ENCODE measurements at places on chromosomes 11 and 22.

DNA sequence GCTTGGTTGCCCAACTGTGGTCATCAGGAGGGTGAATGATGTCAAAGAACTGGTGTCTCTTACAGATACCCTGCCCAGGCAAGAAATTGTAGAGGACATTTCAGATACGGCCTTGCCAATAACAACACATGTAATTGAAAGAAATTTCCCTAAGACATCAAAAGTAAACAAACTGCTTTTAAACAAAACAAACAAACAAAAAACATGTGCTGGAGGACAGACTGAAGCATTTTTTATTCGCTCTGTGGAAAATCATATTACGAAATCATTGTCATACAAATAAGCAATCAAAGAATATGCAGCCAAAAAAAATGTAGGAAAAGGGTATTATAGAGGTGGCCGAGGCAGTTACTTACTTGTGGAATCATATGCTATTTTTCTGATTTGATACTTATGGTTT, 52.1 kb upstream of the MYEOV start:
- DNase-seq, result no peak

- no peak for DNase-seq
Measured at GRCh38 chr11:44400431-44400830, 90.5 kb upstream of the ALX4 start.

DNA sequence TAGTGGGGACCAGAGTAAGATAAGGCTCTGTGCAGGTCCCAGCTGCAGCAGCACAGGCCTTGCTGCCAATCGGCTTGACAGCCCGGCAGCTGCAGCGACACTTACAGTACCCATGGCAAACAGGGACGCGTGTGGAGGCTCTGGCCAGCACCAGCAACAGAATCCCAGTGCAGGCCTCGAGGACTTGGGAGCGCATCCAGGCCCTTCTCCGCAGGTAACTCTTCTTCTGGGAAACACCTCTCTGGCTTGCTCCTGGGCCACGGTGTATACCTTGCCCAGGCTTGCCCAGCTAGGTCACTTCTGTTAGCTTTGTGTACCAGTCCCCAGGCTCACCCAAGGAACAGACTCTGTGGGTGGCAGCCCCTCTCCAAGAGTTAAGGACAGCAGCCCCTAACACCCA, 126.7 kb downstream of the CTTN start:
- DNase-seq, result no peak

- DNase-seq, result no peak
Measured at GRCh38 chr11:115256397-115257197, 247.6 kb downstream of the CADM1 start.

DNA sequence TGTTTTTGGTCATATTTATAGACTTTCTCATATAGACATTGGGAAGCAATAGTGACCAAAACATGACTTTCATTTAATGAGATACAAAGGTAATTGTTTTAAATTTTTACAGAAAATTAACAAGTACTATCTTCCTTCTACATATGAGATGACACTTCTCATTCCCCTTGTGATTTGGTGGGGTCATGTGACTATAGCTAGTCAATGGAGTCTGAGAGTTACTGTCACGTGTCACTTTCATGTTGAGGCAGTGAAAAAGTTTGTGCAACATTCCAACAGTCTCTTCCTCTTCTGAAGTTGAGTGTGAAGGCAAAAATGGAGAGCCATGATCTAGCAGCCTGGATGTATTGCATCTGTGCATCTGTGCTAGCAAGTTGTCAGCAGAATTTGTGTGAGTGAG, 618.3 kb upstream of the LRRC4C start:
- no peak for DNase-seq

GRCh38 chr22:33823552-33823951, 96.7 kb downstream of the LARGE1 start:
- DNase-seq, result peak; percentile 89

DNA sequence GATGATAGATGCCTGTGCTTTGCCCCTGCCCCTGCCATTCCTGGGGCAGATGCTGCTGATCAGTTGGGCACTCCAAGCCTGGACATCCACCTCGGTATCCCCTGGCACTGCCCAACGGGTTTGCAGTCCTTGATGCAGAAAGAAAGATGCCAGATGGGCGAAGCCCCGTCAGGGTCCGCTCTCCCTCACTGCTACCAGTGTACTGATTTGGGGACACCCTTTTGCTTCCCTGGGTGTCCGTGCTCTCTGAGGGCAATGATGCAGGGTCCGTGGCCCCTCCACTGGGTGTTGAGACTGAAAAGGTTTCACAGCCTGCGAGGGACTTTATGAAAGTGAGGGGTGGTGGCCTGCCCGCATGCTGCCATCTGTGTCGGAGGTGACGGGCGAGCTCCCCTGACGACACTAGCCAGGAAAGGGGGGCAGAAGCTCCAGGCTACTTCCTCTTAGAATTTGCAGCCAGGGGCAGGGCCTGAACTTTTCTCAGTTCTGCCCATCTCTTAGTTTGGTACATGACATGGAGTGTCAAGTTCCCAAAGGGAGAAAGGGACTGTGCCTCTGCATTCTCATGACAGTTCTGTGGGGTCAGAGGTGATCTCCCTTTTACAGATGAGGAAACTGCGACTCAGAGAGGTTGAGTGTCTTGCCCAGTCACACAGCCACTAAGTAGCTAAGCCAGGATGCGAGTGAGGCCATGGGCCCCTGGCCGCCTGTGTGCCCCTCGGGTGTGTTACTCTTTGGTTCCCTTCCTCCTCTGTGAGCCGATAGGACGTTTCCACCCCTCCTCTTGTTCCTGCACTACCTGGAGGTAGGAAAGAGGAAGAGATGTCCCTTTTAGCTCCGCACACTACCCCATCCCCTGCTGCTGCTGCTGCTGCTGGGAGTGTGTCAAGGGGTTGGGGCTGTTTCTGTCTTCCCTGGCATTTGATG, 96.6 kb downstream of the BCR start:
- DNase-seq, result no peak

GRCh38 chr11:84019571-84020194, 733.5 kb upstream of the CCDC90B start:
- peak; percentile 67 for DNase-seq

- DNase-seq, result no peak
Measured at GRCh38 chr22:20588843-20589581, 81.6 kb downstream of the MED15 start.

- no peak for DNase-seq
Measured at GRCh38 chr11:126257764-126258163, 10.9 kb downstream of the SRPRA start.

DNA sequence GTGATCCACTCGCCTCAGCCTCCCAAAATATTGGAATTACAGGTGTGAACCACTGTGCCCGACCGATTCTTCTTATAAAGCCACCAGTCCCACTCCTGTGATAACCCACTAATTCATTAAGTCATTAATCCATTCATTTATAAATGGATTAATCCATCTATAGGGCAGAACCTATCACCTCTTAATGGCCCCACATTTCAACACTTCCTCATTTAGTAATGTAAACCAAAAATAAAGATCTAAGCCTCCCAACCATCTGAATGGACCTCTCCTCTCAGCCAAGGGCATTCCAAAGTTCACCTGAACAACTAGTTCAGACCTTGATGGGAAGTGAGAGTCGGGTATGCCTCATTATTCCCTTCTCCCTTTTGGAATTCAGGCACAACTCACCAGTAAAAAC, 9.9 kb upstream of the MRPL11 start:
- no peak for DNase-seq

GRCh38 chr11:1219834-1220815, 2.7 kb upstream of the MUC5B start:
- no peak for DNase-seq

- no peak for DNase-seq
Measured at GRCh38 chr11:11206484-11206883, 146.6 kb downstream of the CSNK2A3 start.

DNA sequence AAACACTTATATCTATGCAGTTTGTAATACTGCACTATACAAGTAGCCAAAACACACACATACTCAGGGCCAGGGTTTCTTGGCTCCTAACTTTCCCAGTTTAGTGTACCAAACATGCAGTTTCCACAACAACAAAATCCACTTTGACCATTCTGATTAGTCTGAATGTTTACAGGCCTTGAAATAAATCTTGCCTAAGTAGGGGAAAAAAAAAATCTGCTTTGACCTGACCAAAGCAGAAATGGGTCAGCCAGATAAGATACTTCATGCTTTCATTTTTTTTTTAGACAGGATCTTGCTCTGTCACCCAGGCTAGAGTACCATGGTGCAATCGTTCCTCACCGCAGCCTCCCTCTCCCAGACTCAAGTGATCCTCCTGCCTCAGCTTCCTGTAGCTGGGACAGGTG, 10.1 kb downstream of the PRR14L start:
- DNase-seq, result peak; percentile 76

GRCh38 chr22:41910050-41911000, 4.5 kb downstream of the SHISA8 start:
- peak; percentile 72 for DNase-seq

DNA sequence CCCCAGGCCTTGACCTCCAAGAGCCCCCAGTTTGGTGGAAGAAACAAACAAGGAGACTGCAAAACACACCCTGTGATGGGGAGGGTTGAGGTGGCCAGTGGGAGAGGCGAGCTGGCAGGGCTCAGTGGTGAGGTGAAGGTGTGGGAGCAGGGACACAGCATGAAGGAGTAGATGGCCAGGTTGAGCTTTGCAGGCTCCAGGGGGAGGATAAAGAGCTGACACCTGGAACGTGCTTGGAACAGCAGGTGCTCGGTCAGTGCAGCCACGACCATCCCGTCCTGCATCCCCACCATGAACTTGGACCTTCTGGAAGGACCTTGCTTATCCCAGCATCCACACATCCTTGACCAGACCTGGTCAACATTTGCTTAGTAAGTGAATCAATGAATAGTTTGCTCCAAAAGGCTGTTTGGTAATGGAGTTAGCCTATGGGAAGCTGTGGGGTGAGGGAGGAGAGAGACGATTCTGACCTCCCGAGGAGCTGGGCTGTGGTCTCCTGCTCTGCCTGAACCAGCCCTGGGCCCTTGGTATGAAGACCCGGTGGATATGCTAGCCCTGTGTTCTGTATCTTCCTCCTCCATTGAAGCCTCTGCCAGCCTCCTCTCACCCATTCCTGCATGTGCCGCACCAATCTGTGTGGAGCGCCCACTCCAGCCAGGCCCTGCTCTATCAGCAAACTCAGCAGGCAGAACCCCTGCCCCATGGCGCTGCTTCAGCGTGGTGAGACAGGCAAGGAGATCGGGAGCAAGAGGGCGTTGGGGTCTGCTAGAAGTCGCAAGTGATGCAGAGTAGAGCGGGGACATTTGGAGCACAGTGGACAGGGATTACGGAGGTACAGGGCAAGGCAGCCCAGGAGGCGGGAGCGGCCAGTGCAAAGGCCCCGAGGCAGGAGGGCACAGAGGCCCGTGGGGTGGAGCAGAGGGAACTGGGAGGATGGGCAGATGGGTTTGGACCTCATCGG, 9.9 kb downstream of the LINC01488 start:
- DNase-seq, result no peak

All from adrenal gland (tissue), 19 donors.